ENCODE measurements at places on chromosomes 5 and 9. TPM values are rescaled to one million over a fixed set of nuclear protein-coding genes. Genes with fewer than 3 reads are reported as not detected.

GABBR2 gene
- 67.7 TPM for total RNA-seq

CDO1 gene
- 64.3 TPM for total RNA-seq

COL23A1 gene
- 8.7 TPM for total RNA-seq

IFNA2 gene
- not detected for total RNA-seq

DNA sequence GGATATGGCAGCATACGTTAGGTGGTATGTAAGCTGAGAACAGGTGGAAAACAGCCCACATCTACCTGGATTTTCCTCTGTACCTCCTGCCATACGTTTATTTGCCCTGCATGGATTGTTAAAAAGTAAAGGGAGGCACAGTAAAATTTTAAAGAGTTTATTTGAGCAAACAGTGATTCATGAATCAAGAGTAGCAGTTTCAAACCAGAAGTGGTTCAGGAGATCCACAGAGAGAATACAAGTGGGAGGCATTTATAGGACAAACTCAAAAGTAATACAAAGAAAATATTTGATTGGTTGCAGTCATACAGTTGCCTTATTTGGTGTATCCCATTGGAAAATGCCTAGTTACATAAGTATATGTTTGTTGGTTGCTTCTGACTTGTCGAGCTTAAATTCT, 117.6 kb downstream of the FAM170A start:
- DNase-seq, result no peak

GRCh38 chr5:53303105-53303504, 177.3 kb upstream of the FST start:
- DNase-seq, result no peak

GRCh38 chr5:154311362-154311761, 120.8 kb downstream of the GALNT10 start:
- no peak for DNase-seq

DNA sequence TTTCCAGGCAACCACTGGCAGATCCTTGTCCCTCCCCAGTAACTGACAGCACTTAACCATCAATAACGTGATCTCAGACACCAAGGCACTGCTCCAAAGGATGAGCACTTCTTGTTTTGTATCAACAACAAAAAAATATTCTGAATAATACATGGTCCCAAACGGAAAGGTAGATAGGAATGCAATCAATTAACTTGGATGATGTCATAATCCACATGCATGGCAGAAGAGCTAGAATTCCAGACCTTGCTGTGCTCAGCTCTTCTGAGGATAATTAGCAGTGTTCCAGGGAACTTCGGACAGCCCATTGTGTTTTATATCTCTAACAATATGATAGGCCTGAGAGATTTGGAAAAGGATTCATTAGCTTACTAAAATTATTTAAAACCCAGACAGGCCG, 288.4 kb upstream of the PCSK5 start:
- DNase-seq, result no peak
